ENCODE measurements at places on chromosomes 2 and 18.

DNA sequence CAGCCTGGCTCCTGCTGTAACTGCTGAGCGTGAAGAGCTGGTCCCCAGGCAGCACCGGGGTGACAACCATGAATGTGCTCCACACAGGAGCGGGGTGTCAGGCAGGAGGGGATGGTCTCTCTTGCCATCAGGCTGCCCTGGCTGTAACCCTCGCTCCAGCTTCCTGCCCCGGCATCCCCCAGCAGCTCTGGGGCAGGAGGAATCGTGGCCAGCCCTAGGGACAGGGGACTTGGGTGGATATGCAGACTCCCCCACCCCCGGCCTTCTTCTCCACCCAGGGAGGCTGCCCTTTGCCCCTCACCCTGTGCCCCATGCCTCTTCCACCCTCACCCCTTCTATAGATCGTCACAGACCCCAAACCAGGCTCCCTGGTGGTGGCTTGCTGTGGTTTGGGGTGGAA lies 69.4 kb upstream of the SMAD7 start:
- DNase-seq, result no peak

GRCh38 chr2:30453498-30453897 lies 6.5 kb downstream of the LCLAT1 start:
- no peak for DNase-seq

DNA sequence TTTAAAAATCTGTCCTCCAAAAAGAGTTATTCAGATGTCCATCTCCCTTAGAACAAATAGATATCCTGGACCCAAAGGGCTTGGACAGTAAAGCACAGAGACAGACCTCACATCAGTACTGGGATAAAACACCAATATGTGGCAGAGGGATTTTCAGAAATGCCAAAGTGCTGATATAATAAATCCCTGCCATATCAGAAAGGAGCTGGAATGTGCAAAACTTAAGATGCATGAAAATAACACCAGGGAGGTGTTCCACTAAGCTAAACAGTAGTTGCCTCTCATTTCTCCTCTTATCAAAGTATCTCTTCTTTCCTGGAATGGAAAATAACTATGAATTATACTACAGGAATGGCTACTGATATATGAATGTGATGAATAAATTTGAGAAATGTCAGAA lies 13.2 kb downstream of the USP40 start:
- no peak for DNase-seq

- no peak for DNase-seq
Observed at GRCh38 chr18:10354241-10354811, 100.1 kb upstream of the APCDD1 start.

GRCh38 chr2:830419-831224 lies 120.0 kb upstream of the SNTG2 start:
- DNase-seq, result no peak

DNA sequence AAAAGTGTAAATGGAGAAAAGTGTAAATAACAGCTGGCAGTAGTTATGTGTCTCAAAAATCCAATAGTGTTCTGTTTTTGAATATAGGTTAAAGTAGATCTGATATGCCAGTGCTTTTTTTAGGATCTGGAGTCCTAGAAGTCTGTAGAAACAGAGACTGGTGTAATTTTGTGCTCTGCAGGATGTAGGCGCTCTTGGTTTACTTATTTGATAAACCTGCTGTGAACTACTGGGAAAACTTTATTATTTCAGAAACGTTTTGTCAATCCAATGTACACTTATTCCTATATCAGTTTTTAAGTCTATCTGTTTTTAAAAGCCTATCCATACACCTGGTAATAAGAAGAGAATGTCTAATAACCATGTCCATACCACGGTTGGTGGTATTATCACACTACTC lies 530.8 kb upstream of the ZNF804A start:
- no peak for DNase-seq

GRCh38 chr2:17719562-17720371 lies 33.8 kb downstream of the SMC6 start:
- no peak for DNase-seq

GRCh38 chr18:45339810-45340550 lies 275.3 kb upstream of the SLC14A2 start:
- DNase-seq, result no peak

DNA sequence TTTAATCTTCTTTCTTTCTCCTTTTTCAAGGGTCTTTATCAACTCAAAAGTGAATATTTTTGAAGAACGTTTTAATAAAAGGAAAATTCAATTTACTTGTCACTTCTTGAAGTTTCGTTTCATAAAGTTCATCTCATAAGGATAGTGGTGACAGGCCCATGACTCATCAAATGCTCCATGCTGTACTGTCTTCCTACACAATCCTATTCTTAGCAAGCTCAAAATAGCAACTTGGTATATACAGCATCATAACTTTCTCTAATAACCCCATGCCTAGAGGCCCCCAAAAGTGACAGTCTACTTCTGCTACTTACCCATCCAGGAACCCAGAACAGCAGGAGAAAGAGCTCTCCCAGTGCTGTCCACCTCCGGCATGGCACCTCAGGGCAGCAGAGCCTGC lies 7.7 kb downstream of the FBXO15 start:
- no peak for DNase-seq

DNA sequence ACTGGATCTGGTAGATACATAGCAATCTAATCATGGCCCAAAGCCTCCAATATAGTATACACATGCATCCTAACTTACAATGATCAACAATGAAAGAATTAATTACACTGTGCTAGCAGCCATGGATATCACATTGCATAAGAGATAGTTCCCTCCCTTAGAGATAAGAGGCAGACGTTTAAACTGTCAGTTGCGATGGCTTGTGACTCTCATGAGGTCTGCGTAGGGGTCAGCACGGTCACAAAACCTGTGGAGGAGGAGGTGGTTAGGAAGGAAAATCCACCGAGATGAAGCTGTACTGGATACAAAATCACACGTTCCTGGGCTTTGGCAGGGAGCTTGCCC lies 800 bp upstream of the RALB start:
- DNase-seq, result no peak

GRCh38 chr2:105765415-105766299 lies 20.9 kb downstream of the NCK2 start:
- DNase-seq, result no peak

DNA sequence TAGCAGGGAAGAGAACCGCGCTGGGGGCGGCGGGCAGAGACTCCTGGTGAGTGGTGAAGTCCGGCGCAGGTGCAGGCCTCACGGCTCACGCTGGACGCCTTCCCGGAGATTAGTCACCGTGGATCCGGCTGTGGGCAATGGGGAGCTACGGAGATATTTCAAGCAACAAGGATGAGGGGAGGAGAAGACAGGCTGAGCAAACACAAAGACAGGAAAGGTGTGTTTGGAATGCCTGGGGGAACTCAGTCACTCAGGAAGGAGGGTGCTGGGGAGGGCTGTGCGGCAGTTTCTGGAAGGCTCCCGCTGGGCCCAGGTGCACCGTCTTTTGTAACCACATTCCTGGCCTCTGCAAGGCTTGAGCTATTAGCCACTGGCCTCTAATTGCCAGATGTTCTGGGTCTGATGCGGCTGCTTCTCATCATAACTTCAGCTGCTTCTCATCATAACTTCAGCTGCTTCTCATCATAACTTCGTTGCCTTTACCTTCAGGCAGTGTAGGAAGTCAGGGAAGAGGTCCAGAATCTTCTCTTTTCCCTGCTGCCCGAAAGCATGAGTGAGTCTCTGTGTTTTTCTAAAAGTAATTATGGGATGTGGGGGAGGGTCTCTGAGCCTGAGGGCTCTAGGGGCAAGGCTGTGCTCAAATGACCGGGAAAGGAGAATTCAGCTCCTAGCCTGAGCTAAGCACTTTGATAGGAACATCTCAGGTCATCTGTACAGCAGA lies 118.9 kb downstream of the PXDN start:
- no peak for DNase-seq

DNA sequence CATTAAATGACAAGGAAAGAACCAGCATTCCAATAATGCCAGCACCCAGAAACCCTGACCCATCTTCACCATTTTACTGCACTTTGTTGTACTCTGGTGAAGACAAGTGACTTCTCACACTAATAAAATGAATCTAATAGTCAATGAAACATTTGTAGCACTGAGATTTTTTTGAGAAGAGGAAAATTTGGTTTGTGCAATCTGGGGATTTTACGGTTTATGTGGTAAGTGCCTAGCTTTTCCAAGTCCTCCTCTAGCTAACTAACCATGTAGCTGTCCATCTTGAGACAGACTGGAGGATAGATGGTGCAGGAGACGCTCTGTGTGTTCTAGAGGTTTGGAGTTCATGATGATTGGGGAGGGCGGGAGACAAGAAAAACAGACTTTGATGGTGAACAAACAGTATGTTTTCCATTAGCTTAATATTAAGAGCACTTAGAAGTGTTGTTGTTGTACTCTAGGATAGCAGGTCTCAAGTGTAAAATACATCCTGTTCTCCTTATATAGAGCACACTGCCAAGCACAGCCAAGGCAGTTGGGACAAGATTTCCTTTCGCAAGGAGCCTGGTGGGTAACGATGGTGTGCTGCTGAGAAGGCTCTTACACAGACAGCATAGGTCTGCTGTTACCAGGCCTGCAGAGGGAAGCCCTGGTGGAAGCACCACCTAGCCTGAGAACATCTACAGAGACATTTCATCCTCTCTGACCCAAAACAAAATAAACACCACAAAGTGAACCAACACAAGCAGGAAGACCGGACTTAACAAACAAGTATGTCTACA lies 83.7 kb downstream of the BCL11A start:
- DNase-seq, result no peak

GRCh38 chr18:60020107-60020925 lies 120.5 kb downstream of the PMAIP1 start:
- no peak for DNase-seq

DNA sequence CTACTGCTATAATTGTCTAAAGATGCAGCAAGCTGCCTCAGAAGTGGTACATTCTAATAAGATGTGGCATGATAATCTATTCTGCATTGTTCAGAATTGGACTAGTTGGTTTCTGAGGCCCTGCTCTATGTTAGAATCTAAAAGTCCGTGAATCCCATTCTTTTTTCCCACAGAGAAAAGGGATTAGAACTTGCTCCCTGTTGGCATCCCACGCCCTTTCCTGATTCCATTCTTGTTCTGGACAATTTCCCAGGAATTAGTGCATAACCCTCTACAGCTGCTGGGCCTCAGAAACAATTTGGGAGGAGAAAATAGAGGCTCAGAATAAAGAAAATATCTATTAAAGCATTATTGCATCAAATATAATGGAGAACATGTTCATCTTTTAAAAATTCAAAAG lies 282.7 kb downstream of the NRXN1 start:
- no peak for DNase-seq

DNA sequence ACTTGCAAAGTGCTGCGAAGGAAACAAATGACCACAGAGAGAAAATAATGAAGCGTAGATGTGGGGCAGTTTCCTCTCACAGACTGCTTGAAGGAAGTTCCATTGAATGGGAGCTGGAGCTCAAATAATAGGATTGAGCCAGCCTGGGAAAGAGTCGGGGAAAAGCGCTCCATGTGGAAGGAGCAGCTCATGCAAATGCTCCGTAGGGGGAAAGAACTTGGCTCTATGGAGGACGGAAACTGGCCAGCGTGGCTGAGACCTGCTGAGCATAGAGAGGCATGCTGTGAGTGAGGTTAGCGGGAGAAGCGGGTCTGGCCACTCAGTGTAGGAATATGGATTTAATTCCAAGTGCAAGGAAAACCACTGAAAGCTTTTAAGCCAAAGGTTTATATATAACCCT lies 28.6 kb upstream of the VIT start:
- DNase-seq, result no peak

GRCh38 chr2:40639320-40639719 lies 187.4 kb upstream of the SLC8A1 start:
- DNase-seq, result no peak

DNA sequence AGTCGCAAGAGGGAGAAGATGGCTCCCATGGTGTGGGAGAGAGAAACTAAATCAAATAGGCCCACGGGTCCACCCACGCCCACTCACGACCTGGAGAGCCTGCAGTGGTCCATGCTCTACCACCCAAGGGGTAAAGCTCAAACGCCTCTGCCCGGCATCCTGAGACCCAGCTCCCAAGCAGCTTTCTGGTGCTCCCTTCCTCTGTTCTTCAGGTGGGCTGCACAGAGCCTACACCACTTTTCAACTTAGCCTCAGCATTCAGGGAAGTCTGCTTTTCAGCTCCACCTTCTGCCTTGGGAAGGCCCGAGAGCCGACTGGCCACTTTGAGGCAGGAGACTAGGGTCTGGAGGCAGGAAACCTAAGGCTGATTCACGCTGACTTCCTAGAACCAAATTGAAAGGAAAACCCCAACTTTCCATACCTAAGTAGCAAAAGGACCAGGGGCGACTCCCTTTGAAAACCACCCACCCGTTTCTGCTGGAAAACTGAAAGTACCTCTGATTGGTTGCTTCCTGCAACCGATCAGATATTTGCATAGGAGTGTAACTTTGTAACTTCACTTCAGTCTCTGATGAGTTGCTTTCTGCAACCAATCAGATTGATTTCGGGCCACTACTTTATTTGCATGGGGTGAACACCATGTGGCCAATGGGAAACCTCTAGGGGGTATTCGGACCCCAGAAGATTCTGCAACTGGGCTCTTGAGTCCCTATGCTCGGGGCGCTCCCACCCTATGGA lies 26.8 kb upstream of the SPATA3 start:
- no peak for DNase-seq

GRCh38 chr18:26022585-26022984 lies 67.8 kb downstream of the SS18 start:
- no peak for DNase-seq

GRCh38 chr2:56369316-56369715 lies 185.5 kb downstream of the CCDC85A start:
- DNase-seq, result no peak

DNA sequence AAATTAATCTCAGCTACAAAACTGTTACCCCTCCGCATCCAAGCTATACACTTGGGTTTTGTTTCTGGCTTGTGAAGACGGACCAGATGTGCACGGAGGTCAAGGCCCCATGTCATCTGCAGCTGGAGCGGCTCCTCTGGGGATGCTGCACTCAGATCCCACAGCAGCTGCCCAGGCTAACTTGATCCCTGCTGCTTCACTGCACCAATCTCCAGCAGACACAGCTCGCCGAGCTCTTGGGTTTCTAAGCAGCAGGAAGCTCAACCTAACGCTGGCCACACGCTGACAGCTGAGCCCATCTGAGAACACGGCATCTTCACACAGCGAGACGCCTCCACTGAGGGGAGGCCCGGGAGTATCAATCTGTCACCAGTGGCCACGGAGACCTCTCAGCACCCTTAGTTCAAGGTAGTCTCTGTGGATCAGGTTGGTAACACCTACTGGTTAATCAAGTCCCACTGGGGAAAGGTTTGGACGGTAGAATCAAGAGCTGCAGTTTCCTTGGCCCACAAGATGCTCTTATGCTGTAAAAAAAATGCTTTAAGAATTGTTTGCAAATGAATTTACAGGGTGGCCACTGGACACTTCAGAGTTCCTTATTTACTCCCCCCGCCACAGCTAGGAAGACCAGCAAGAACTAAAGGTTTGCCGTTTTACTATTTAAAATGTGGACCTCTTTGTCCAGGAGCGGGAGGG lies 67.5 kb downstream of the EMILIN2 start:
- DNase-seq, result no peak

- DNase-seq, result no peak
Observed at GRCh38 chr2:3294493-3294892, 83.1 kb downstream of the EIPR1 start.

GRCh38 chr2:226548732-226549131 lies 250.9 kb downstream of the IRS1 start:
- DNase-seq, result no peak
